Keratinocyte (primary cell): ENCODE measurements at places on chromosomes 7 and 10. TPM values are rescaled to one million over a fixed set of nuclear protein-coding genes. Genes with fewer than 3 reads are reported as not detected.

WDFY4 gene
- 0.02 to 0.04 TPM (median 0.04 TPM) in 3 replicates for polyA plus RNA-seq

ASAH2 gene
- polyA plus RNA-seq, result 1.6 to 4.7 TPM (median 1.7 TPM) in 3 replicates

GRCh38 chr10:32149252-32149955, 93.2 kb upstream of the KIF5B start:
- H3K27ac ChIP-seq, result peak overlapping the region; percentile 97
- H3K27me3 ChIP-seq, result no peaks in the 10 kb centered on the region
- peak overlapping the region; percentile 42 for H3K4me3 ChIP-seq

DNA sequence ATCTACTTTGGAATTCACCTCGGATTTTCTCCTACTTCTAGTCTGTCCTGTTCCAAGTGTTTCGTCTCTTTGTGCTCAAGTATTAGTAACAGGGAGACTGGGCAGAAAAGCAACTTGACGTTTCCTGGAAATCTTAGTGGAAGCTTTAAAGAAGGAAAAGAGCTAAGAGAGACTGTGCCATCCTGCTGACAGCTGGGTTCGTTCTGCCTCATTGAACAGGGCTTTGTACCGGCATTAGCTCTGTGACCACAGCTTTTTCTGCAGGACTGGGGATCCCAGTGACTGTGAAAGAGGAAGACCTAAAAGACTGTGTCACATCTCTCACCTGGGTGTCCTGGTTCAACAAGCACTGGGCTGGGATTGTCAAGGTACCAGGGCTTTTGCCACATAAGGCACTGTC, 70.8 kb upstream of the CDCA7L start:
- H3K4me3 ChIP-seq, result no peak overlapping the region
- DNase-seq, result no peak
- H3K36me3 ChIP-seq, result no peaks in the 10 kb centered on the region
- H3K4me1 ChIP-seq, result no peaks in the 10 kb centered on the region
- no peaks in the 10 kb centered on the region for H3K27me3 ChIP-seq

- H3K4me3 ChIP-seq, result peak within 1 kb of the TSS; percentile 20
- H3K36me3 ChIP-seq, result no peaks in the 10 kb centered on the region
- peak within 1 kb of the TSS; percentile 45 for H3K27ac ChIP-seq
Observed at GRCh38 chr7:114414156-114415063, at the start of gene FOXP2. Gene FOXP2, plus strand, starts transcription at chr7:114414815. Its CDS starts 11,697 bp downstream, at chr7:114426512.

ZSCAN25 gene
- polyA plus RNA-seq, result 10.3 to 13.1 TPM (median 11.6 TPM) in 3 replicates

FAM131B gene
- polyA plus RNA-seq, result 0.12 to 0.24 TPM (median 0.21 TPM) in 3 replicates

GRCh38 chr10:106181501-106181900, 983.0 kb downstream of the SORCS1 start:
- no peak overlapping the region for H3K4me3 ChIP-seq
- H3K4me1 ChIP-seq, result no peaks in the 10 kb centered on the region
- no peak overlapping the region for H3K27ac ChIP-seq
- DNase-seq, result no peak

- H3K27ac ChIP-seq, result no peak overlapping the region
- no peak overlapping the region for H3K4me3 ChIP-seq
- no peak for DNase-seq
- no peaks in the 10 kb centered on the region for H3K27me3 ChIP-seq
Observed at GRCh38 chr7:126972571-126972970, 280.2 kb downstream of the GRM8 start.
